H4 (cell line): ENCODE measurements at places on chromosomes 7 and 10. TPM values are rescaled to one million over a fixed set of nuclear protein-coding genes. Genes with fewer than 3 reads are reported as not detected.

The ARHGEF5 gene
- 2.2 and 2.3 TPM in 2 replicates for total RNA-seq

The ACHE gene
- total RNA-seq, result 0.15 TPM in 1 of 2 replicates, not detected in the other

The AZGP1 gene
- total RNA-seq, result 1.3 and 3.5 TPM in 2 replicates

The LBX1 gene
- total RNA-seq, result not detected in 2 replicates

GRCh38 chr7:71300603-71301002, 168.7 kb downstream of the GALNT17 start:
- DNase-seq, result no peak

- DNase-seq, result peak; percentile 42
Observed at GRCh38 chr7:116689790-116690259, 17.8 kb downstream of the MET start.

GRCh38 chr10:20058135-20058534, 241.9 kb downstream of the PLXDC2 start:
- no peak for DNase-seq

DNA sequence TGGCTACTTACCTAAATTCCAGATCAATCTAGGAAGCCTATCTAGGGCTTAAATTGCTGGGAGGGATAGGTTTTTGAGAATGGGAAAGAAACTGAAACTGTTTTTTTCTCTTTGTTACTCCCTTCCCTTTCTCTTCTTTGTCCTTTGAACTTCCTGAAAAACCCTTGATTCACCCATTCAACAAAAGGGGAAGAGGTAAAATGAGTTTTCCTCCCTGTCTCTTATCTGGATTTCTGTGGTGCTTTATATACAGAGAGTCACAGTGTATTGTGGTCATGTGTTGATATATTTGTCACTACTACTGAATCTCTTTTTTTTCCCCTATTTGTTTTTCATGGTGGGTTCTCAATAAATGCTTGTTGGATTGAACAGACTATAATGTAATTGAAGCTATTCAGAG, 19.8 kb upstream of the NUP205 start:
- DNase-seq, result no peak

GRCh38 chr7:74657692-74658177, at the start of gene GTF2I:
Gene GTF2I (plus strand): TSS chr7:74657718. CDS start chr7:74689129, 31,411 bp downstream.
- peak; percentile 61 for DNase-seq

- DNase-seq, result peak; percentile 99
Observed at GRCh38 chr7:191105-191980, 1.0 kb upstream of the FAM20C start.

The HTR5A gene
- total RNA-seq, result not detected in 2 replicates

DNA sequence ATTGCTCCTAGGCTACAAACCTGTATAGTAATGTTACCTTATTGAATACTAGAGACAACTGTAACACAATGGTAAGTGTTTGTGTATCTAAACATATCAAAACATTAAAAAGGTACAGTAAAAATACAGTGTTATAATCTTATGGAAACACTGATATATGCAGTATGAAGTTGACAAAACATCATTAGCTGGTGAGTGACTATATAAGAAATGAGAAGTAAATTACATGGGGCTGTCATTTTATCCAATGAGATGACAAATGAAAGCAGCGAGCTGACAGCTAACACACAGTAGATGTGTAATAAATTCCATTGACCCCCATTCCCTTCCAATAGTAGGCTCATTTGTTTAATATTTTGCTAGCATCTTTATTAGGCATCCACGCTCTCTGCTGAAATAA, 198.1 kb upstream of the GHITM start:
- DNase-seq, result no peak

GRCh38 chr7:24942226-24942625, 37.8 kb downstream of the OSBPL3 start:
- DNase-seq, result no peak

GRCh38 chr10:32130788-32131187, 74.6 kb upstream of the KIF5B start:
- no peak for DNase-seq

The C10orf88 gene
- total RNA-seq, result 4.1 and 7.1 TPM in 2 replicates

DNA sequence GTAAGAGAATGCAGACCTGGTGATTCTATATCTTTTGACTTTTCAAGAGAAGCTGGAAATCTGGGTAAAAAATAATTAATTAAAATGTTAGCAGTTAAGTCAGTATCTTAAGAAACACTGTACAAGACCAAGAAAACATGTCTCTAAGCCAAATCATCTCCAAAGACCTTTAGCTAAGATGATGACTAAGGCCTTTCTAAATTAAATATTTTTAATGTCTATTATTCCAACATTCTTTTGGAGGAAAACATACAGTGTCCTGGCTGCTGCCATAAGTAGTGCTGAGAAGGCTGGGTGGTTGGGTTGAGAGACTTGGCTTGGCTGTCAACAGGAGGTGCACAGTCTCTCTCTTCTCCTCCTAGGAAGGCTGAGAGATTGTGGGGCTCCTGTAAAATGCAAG, 20.3 kb downstream of the STARD3NL start:
- DNase-seq, result no peak

DNA sequence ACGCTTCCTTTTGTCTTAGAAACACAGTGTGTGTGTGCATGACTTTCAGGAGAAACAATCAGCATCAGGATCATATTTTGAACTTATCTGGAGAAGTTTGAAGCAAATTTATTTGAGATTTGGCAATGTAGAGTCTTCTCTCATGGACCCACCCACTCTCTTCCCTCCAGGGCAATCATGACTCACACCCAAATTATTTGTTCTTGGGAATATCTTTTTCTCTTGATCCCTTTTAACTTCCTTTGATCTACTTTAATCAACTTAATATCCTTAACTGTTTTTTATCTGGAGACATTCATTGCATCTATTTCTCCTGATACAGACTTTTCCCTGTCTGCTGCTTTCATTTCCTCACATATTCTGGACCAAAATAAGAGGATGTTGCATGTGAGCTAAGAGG, 1174.3 kb downstream of the GATA3 start:
- no peak for DNase-seq

GRCh38 chr7:116328161-116328560, 117.8 kb downstream of the TES start:
- DNase-seq, result no peak

The ZEB1 gene
- 10.6 and 12.2 TPM in 2 replicates for total RNA-seq

- no peak for DNase-seq
Observed at GRCh38 chr10:132762267-132762666, 23.7 kb downstream of the NKX6-2 start.

The NEUROG3 gene
- total RNA-seq, result 0.14 TPM in 1 of 2 replicates, not detected in the other

GRCh38 chr10:48890888-48891850, 48.5 kb downstream of the LRRC18 start:
- no peak for DNase-seq

The CHAT gene
- not detected in 2 replicates for total RNA-seq

The NFKB2 gene
- total RNA-seq, result 6.1 and 6.7 TPM in 2 replicates

DNA sequence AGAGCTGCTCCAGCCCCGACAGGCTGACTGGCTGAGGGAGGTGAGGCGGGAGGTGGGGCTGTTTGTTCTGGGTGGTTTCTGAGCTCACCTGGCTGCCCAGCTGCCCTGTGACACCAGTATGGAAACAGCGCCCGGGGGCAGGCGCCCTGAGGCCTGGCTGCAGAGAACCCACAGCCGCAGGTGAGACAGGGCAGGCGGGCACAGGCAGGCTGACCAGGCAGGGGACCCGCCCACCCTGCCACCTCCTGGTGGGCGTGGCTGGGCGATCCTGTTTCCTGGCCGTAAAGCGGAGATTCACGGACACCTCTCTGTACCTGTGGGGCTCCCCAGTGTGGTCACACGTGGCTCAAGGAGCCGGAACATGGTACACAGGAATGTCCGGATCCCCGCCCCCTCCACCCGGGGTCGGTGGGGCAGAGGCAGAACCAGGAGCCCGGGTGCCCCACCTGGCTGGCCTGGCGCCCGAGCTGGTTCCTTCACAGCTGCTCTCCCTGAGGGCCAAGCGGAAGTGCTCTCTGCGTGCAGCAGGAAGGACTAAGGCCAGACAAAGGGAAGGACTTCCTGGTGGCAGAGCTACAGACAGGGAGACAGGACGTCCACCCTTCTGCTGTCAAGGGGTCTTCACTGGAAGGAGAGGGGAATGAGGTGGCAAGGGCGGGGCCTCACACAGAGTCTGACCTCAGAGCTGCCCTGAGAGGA, 3.9 kb downstream of the MICALL2 start:
- no peak for DNase-seq
